Left colon (tissue), 2 donors: ENCODE measurements at places on chromosomes 13 and 19. TPM values are rescaled to one million over a fixed set of nuclear protein-coding genes. Genes with fewer than 3 reads are reported as not detected.

The GNA15 gene
- 3.0 TPM for total RNA-seq

The NCAN gene
- total RNA-seq = not detected

The DIS3 gene
- 23.9 TPM for total RNA-seq

DNA sequence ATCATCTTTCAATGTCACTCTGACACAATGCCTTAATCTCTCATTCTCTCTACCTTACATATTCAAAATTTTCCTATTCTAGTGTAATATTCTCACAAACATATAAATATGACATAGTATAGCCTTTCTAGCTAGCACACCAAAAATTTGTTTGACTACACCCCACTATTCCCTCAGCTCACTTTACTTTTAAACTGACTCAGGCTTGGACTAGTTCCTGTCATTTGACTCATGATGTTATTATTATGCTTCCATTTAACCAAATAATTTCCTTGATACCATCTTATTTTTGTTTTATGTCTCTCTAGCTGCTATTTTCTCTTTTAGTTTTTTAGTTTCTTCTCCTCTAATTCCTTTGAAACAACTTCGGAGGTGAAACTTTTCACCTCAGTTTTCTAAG is 1745.6 kb upstream of the PCDH20 start:
- no peak for DNase-seq

DNA sequence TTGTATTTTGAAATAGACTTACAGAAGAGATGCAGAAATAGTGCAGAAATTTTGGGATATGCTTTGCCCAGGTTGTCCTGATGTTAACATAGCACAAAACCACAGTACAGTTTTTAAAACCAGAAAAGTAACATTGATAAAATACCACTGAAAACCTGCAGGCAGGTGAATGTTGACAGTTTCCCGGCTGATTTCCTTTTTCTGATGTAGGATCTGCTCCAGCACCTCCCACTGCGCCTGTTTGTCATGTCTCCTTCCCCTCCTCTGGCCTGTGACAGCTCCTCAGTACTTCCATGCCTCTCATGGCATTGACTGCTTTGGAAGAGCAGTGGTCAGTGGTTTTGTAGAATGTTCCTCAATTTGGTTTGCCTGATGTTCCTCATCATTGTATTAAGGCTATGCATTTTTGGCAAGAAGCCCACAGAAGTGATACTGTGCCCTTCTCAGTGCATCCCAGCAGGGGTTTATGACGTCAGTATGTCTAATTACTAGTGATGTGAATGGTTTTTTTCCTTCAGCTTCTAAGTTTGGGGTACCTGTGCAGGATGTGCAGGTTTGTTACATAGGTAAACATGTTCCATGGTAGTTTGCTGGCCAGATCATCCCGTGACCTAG is 31.0 kb downstream of the TDRD12 start:
- no peak for DNase-seq

DNA sequence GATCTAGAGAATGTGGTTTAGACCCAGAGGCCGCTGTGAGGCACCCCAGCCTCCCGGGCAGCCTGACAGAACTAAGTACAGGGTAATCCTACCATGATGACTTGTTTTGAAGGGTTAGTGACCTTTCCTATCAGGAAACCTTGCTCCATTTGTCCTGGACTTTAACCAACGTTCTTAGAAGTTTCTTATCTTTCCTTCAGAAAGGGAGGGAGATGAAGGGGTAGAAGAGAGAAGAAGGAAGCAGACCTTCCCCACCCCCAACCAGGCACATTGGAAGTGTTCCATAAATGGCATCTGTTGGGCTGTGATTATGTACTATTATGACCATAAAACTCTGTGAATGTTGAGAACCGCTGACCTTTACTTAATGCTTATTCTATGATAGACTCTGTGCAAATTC is 184.2 kb downstream of the OXGR1 start:
- no peak for DNase-seq

DNA sequence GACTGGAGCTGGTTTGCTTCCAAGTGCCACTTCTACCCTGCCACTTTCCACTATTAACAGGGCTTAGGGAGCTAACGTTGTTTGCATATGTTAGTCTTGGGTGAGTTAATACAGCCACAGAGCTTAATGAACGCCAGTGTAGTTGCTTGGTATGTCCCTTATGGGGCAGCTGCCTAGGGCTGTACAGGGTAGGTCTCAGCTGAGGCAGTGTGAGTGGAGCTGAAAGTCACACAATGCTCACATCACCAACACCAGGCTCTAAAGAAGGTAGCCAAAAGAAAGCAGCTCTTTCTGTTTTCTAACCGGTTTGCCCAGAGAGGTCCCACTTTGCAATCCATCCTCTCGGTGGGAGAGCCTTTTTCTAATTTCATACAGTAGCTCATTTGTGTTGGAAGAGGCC is 186.2 kb downstream of the RGCC start:
- DNase-seq = no peak

GRCh38 chr19:53156850-53157249 is 2.0 kb downstream of the ZNF347 start:
- no peak for DNase-seq

- no peak for DNase-seq
Measured at GRCh38 chr13:109983447-109983846, 197.1 kb upstream of the IRS2 start.

- DNase-seq = no peak
Measured at GRCh38 chr13:42275098-42275471, 3.1 kb downstream of the AKAP11 start.

GRCh38 chr13:36031490-36031889 is 99.7 kb downstream of the DCLK1 start:
- DNase-seq = no peak

DNA sequence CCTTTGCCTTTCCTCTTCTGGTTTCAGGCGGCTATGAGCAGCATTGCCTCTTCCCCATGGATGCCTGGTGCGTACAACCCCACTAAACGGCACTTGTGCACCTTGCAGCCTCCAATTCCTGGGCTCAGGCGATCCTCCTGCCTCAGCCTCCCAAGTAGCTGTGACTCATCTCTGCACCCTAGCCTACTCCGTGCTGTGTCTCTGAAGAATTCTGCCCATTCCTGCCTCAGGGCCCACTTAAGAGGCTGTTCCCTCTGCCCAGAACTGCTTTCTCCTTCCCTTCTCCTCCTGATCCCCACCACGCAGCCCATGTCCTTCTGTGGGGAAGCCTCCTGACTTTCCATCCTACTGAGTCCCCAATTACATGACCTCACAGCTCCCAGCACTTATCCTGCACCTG is 142.2 kb upstream of the ZNF507 start:
- no peak for DNase-seq

DNA sequence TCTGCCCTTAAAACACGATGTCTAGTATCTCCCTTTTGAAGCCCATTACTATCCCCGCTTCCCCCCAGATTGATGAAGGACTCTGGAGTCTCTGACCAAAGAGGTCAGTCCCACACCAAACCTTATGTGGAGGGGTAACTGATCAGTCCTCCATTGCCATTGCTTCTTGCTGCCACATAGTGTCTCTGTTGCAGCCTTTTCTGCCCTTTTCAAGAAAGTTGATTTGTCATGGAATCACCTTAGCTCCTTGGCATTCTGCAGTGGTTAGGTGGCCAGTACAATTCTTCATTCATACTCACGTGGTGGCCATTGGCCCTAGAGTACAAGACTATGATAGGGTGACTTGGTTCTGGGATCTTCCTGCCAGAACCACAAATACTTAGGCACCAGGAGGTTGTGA is 8.4 kb upstream of the HTR2A start:
- no peak for DNase-seq
